Activated CD4-positive, alpha-beta T cell treated with anti-CD3 and anti-CD28 coated beads, Interleukin-2, amount 10 ng/mL, durations not matched to agents 7 days and 5 days (primary cell): ENCODE measurements at places on chromosomes 2 and 18. TPM values are rescaled to one million over a fixed set of nuclear protein-coding genes. Genes with fewer than 3 reads are reported as not detected.

GRCh38 chr2:149747456-149747855 is 159.9 kb upstream of the MMADHC start:
- no peak for DNase-seq

- DNase-seq: no peak
Measured at GRCh38 chr2:239323447-239323846, 77.4 kb downstream of the HDAC4 start.

GRCh38 chr18:11999429-11999828 is 18.1 kb downstream of the IMPA2 start:
- no peak for DNase-seq

DNA sequence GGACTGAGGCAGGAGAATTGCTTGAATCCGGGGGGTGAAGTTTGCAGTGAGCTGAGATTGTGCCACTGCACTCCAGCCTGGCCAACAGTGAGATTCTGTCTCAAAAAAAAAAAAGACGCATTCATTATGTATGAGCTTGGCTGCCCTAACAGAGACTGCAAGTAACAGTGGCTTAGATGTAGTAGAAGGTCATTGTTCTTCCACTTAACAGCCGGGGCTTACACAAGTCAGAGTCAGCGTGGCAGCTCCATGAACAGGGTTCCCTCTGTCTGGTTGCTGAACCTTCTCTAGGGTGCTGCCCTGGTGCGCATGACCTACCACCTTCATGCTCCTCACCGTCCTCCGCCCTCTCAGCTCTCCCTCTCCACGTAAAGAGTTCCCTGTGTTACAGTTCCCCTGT is 49.1 kb upstream of the IGFBP2 start:
- DNase-seq: no peak

DNA sequence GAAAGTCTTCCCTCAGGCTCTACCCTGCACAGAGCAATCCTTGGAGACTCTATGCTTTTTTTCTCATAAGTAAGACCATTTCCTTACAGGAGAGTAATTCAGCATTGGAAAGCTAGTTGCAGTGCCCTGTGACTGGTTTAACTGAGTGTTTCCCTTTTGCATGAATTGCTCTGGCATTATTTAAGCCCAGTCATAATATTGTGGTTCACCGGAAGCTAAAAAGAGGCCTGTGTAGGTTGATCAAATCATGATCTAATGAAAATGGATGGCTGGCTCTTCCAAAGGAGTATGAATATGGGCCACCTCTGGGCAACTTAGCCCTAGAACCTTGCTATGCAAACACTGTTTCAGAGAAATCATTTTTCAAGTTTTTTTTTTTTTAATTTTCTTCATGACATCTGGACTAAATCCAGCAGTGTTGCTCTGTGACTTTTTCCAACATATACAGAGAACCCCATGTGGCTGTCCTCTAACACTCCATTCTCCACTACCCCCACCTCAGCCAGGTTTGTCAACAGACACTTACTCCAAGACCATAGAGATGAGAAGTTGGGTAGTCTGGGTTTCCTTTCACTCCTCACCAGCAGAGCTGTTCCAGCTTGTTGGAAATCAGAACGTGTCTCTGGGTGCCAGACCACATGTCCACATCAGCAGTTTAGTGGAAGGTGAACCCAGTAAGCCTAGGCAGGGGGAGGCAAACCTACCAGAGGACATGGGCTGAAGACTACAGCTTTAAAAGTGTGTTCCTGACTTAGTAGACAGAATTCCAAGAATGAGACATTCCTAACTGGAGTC is 175.2 kb upstream of the SLC14A2 start:
- DNase-seq: no peak

POMC gene
- 4.1 TPM for total RNA-seq

MFSD2B gene
- not detected for total RNA-seq
